ENCODE measurements at places on chromosomes 6 and 20.

GRCh38 chr20:17832236-17832915 lies 132.6 kb downstream of the BANF2 start:
- DNase-seq = no peak

- DNase-seq = no peak
These were observed 747 bp upstream of the TXNDC5 start for GRCh38 chr6:7911345-7911725.

DNA sequence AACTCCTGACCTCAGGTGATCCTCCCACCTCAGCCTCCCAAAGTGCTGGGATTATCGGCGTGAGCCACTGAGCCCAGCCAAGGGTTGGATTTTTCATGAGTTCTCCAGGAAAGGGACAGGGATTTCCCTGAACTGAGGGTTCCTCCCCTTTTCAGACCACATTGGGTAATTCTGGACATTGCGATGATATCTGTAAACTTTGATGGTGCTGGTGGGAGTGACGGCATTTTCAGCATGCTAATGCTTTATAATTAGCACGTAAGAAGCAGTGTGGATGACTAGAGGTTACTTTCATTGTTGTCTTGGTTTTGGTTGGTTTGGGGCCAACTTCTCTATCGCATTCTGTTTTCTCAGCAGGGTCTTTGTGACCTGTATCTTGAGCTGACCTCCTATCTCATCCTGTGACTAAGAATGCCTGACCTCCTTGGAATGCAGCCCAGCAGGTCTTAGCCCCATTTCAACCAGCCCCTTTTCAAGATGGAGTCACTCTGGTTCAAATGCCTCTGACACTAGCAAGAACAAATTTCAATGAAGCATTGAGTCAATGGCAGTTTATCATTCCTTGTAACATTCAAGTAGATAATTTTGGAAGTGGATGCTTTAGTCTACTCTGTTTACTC lies 156.5 kb downstream of the TTLL2 start:
- DNase-seq = no peak

DNA sequence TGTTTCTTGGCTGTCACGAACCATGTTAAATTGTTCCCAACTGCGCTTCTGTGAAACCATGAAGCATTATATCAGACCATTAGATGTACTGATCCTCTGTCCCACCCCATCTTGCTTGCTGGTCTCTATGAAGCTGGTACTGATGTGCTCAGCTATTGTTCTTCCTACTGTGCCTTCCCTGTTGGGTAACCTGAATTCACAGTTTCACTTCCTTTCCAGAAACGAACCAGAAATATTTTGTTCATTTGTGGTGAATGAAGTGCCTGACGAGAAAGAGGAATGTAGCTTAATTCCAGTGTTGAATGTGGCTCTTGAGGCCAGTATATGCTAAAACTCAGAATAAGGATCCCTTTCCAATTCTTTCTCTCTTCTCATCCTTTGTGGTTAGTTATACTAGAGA lies 58.1 kb upstream of the SNAP91 start:
- no peak for DNase-seq

- DNase-seq = no peak
These were observed 223.5 kb downstream of the PACRG start for GRCh38 chr6:162951164-162951743.

DNA sequence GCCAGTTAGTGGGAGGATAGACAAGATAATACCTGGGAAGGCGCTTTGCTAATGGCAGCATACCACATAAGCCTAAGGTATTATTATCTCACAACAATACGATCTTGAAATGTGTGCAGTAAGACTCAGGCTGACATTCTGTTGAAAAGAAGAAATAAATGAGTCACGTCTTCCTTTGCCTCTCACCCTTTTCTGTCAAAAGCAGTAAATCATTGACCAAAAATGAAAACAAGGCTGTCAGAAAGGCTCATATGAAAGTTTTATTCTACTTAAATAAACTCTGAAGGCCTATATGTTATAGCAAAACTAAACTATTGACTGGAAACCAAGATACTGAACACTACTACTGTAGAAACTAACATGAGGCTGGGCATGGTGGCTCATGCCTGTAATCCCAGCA lies 43.1 kb upstream of the IL20RA start:
- DNase-seq = no peak

- DNase-seq = no peak
These were observed 36.7 kb downstream of the MAN1A1 start for GRCh38 chr6:119312875-119313338.

- DNase-seq = no peak
These were observed 5.7 kb downstream of the ETV7 start for GRCh38 chr6:36381502-36382389.

GRCh38 chr6:157928428-157928827 lies 53.2 kb upstream of the SYNJ2 start:
- no peak for DNase-seq

- no peak for DNase-seq
These were observed 80.6 kb upstream of the HIVEP1 start for GRCh38 chr6:11931296-11932035.

DNA sequence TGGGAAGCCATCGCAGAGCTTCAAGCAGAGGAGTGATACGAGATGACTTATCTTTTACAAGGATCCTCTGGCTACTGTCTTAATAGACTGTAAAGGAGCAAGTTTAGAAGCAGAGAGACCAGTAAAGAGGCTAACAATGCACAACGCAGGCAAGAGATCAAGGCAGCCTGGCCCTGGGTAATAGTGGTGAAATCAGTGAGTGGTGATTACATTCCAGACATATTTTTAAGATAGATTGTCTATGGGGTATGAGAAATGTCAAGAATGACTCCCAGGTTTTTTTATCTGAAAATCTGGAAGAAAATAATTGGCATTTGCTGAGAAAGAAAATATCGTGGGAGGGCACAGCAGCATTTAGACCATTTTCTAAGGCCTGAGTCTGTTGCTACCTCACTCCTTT lies 213.6 kb upstream of the HTR1E start:
- DNase-seq = no peak

- no peak for DNase-seq
These were observed at the start of gene NKAPL for GRCh38 chr6:28258877-28259777. Gene NKAPL (plus strand): TSS chr6:28259297. CDS start chr6:28259372, 75 bp downstream.

- no peak for DNase-seq
These were observed 152.4 kb upstream of the HSF2 start for GRCh38 chr6:122246906-122247658.

Data from stimulated activated CD4-positive, alpha-beta T cell treated with anti-CD3 and anti-CD28 coated beads, Interleukin-1b, Interleukin-23, amount 100 ng/mL, for 1 hour (primary cell).